ENCODE measurements at places on chromosomes 16 and 17. TPM values are rescaled to one million over a fixed set of nuclear protein-coding genes. Genes with fewer than 3 reads are reported as not detected.

Gene DEXI
- total RNA-seq: 30.2 TPM

DNA sequence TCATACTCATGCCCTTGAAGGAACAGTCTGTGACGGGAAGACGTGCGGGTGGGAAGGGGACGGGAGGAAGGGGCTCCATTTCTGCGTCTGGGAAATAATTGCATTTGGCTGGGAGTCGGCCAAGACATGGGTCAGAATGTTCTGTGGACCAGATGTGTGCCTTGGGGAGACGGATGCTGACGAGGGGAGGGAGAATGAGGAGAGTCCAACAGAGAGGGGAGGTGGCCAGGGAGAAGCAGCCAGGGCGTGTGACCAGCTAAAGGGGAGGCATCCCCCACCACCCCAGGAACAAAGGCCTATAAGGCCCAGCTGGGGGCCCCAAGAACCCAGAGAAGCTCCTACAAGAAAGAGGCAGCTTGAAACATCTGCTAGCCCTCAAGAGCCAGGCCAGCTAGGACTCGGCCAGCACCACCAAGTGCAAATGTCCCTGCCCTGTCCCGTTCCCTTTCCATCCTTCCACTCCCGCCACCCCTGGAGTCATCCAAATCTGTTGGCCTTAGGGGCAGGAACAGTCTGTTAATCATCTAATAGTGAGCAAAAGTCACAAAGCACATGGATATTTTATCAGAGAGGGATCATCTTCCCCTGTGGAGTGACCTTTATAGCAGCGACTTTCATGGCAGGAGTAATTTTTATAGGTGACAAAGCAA is 42.5 kb upstream of the BCO1 start:
- no peak for DNase-seq
- no peak overlapping the region for H3K27ac ChIP-seq
- no peaks in the 10 kb centered on the region for H3K36me3 ChIP-seq
- no peak overlapping the region for H3K4me3 ChIP-seq

- H3K4me1 ChIP-seq: no peaks in the 10 kb centered on the region
These were observed 5.0 kb upstream of the CDH13 start for GRCh38 chr16:82621781-82622180.

Gene NXPH3
- 2.1 TPM for total RNA-seq

DNA sequence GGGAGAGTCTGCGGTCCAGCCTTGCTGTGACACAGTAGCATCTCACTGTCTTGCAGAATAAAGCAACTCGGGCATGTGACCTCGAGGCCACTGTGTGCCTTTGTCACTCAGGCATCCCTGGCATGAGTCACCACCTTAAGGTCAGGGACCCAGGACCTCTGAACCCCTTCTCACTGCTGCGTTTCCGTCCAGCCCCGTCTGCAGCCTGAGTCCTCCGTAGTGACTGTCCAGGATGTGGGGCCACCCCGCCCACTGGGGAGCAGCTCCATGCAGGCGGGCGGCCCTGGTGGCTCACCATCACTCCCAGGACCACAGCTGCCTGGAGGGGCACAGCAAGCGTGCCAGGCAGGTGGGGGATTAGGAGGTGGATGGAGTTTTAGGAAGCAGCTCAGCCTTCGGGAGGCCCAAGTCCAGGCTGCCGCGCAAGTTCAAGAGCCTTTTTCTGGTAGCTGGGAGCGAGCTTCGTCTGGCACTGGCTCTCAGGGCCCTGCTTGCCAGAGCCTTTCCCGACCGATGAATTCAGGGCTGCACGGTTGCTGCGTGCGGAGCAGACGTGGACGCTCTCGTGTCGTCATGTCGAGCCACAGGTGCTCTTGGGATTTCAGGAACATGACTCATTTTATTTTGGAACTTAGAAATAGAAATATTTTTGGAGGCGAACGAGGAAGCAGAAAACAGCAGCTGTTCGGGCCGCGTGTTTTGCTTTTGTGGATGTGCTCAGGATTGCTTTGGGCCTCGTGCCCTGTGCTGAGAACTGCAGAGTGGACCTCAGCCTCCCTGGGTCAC is 16.8 kb downstream of the KCTD5 start:
- H3K27ac ChIP-seq: no peak overlapping the region
- no peaks in the 10 kb centered on the region for H3K27me3 ChIP-seq
- H3K36me3 ChIP-seq: no peaks in the 10 kb centered on the region
- no peak overlapping the region for H3K4me3 ChIP-seq

DNA sequence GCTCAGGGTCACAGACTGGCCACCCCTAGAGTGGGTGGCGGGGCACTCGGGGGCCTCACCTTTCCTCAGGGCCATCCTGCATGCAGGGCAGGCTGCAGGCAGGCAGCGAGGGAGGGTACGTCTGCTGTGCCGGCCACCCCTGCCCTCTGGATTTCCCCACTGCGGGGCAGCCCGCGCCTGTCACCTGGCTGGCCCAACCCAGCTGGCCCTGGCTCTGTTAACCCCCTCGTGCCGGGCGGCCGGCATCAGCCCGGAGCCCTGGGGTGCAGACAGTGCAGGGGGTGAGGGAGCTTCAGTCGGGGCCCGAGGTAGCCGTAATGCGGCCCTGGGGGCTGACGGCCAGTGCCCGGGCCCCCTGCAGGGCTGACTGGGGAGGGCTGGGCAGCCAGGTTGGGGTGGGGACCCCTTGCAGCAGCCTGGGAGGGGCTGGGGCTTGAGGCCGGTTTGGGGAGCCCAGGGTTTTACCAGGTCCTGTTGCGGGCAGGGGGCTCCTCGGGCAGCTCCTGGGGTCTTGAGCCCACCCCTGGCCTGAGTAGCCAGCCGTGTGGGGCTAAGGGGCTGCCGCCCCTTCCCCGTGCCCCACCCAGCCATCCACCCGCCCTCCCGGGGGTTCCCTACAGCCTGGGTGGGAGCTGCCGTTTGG is at the start of gene IGFALS:
Gene IGFALS, minus strand, starts transcription at position 128 of the 643 bp plus-strand sequence. Its CDS starts 53 bp downstream, at position 75.
- DNase-seq: peak; percentile 80
- no peak within 1 kb of the TSS for H3K27ac ChIP-seq
- peaks cover 38% of the 10 kb centered on the region for H3K36me3 ChIP-seq
- no peaks in the 10 kb centered on the region for H3K27me3 ChIP-seq
- no peaks in the 10 kb centered on the region for H3K4me1 ChIP-seq

DNA sequence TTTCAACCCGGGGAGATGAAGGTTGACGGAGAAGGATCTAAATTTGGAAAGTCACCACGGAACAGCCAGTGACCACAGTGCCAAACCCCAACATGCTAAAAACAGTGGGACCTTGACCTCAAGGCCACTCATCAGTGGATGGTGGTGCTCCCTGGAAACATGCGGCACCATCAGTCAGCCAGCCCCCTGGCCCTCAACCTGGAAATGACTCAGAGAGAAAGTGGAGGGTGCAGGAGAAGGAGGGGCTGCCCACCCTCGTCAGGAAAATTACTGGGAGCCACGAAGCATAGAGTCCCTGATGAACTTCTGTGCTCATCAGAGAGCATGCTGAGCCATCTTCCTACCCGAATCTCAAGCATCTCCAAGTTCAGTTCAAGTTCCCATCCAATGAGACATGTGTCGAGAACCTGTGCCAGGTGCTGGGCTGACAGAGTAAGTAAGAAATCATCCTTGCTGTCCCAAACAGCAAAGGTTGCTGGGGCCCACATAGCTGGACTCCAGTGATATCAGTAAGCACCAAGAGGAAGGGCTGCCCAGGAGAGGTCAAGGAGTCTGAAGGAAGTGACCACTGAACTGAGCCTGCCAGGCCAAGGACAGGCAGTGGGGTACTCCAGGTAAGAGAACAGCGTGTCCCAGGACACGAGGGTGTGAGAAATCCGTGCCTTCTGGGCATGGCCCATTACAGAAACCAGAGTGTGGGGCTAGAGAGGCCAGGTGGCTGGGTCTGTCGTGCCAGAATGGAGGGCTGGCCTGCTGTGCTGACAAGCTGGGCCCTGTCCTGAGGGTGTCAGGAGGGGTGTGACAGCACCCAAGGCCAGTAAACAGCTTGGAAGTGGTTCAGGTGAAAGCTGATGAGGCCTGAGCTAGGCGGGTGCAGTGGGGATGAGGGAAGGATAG is 5.2 kb downstream of the PECAM1 start:
- no peaks in the 10 kb centered on the region for H3K27me3 ChIP-seq
- H3K27ac ChIP-seq: peak overlapping the region; percentile 99
- peaks cover 7% of the 10 kb centered on the region for H3K36me3 ChIP-seq
- peak overlapping the region; percentile 45 for H3K4me3 ChIP-seq
